Kidney epithelial cell (primary cell): ENCODE measurements at places on chromosomes 6 and 20. TPM values are rescaled to one million over a fixed set of nuclear protein-coding genes. Genes with fewer than 3 reads are reported as not detected.
A peak's percentile ranks its signal among the peaks of the same experiment; 100 is the strongest.

- no peak for DNase-seq
These were observed 95.2 kb upstream of the HDGFL1 start for GRCh38 chr6:22473991-22474682.

GRCh38 chr6:35706468-35706867 lies 17.8 kb upstream of the FKBP5 start:
- DNase-seq = no peak

The IYD gene
- total RNA-seq = not detected in 2 replicates

DNA sequence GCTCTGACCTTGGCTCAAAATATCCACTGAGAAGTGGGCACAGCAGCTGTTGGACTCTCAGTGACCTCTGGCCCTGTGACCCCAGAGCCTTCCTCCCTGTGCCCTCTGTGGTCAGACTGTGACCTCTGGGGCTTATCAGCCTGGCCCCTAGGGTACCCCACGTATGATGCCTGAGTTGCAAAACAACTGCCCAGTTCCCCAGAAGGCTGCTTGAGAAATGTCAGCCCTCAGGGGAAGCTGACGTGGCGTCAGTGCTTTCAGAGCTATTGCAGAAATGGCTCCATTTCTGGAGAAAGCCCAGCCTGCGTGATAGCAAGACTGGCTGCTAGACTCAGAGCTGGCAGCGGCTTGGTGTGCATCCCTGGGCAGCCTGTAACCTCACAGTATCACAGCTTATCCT lies 31.5 kb upstream of the TGM2 start:
- no peak for DNase-seq

GRCh38 chr6:112956696-112957535 lies 609.8 kb downstream of the RFPL4B start:
- peak; percentile 43 for DNase-seq

GRCh38 chr20:43043887-43044286 lies 145.8 kb downstream of the PTPRT start:
- no peak for DNase-seq

- DNase-seq = peak; percentile 10
These were observed 49.1 kb downstream of the LAMA2 start for GRCh38 chr6:128932061-128932460.

- no peak for DNase-seq
These were observed 36.8 kb upstream of the L3MBTL3 start for GRCh38 chr6:129981598-129981997.

The SCP2D1 gene
- total RNA-seq = not detected in 2 replicates

The DEFB124 gene
- total RNA-seq = not detected in 2 replicates

DNA sequence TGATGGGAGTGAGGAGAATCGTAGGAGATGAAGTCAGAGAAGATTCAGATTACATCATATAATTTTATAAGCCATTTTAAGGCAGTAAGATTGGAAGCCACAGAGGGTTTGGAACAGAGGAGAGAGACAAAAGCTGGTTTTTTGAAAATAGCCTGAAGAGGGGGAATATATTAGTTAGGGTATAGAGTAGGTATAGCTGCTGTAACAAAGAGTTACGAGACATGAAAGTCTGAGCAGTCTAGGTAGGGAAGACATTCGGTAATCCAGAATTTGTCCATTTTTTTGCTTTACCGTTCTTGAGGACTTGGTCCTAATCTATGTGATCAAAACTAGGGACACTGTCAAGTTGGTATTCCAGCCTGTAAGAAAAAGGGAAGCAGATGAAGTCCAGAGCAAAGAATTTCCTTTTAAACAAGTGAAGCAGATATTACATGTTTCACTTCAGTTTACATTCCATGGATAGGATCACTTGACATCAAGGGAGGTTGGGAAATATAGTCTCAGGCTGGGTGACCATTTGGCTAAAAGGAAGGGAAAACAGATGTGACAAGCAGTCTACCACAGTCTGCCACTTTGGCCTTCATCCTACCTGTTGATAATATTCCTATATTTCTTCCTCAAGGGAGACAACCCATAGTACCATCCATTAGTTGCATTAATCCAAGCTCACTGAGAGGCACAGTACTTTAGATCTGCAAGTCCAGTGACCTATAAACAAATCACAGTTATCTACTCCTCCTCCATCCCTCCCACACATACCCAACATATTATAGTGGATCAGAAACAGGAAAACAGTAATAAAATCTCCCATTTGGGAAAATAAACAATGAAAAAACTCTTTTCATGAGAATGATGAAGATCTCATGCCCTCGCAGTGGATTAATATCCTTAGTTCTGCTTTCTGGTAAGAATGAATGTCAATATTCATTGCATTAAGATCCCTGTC lies 10.2 kb downstream of the FAM135A start:
- no peak for DNase-seq

The CPXM1 gene
- total RNA-seq = 68.7 and 97.4 TPM in 2 replicates

- DNase-seq = no peak
These were observed 105.2 kb downstream of the SMOC2 start for GRCh38 chr6:168546151-168546550.

DNA sequence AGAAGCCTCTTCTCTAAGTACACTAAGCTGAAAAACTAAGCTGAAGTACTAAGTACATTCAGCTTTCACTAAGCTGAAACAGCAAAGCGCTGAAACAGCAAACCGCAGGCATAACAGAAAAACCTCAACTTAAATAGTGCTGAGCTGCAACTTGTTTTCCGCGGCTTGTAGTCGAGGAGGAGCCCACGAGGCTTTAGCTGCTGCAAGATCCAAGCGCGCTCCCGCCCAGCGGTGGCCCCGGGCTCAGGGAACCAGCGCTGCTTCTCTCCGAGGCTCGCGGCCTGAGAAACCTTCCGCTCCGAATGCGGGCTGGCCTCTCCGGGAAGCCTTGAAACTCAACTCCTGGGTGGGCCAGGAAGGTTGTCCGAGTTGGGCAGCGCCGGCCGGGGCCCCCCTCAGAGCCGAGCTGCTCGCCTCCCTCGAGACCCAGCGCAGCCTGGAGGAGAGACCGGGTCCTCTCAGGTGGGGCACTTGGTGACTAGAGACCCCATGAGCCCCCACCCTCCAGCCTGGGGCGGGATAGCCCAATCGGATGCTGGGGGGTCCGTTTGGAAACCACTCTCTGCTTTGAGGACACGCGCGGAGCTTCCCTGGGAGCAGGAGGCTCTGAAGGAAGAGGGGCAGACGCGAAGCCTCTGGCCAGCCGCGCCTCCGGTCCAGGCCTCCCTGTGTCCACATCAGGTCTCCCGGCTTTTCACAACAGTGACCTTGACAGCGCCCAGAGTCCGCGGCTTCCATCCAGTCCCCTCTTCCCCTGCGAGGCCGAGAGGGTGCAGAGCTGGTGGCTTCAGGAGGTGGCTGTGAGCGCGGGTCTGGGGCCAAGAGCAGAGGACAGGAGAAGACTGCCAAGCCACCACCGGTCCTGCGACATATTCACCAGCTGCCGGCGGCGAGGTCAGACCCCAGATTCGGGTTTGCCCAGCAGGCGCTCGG lies 38.1 kb upstream of the HLA-E start:
- peak; percentile 37 for DNase-seq

The RSPH4A gene
- total RNA-seq = 0.42 and 0.62 TPM in 2 replicates

- DNase-seq = no peak
These were observed 3.4 kb upstream of the HEY2 start for GRCh38 chr6:125746019-125746414.

The IRAK1BP1 gene
- total RNA-seq = 2.6 and 4.5 TPM in 2 replicates

DNA sequence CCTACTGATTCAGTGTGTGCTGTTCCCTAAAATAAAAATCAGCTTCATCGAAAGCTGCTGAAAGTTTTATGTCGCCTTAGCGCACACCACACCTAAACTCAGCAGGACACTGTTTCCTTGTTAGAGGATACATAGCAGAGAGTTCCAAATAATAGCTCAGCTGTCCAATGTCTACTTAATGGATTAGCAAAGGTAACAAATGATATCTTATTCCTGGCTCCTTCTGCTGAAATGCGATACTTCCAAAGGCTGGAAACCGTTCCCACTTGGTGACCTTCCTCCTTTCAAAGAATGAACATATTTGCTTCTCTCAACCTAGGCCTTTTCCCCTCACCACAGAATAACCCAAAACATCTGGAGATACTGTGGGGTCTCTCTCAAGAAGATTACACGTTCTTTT lies 189.5 kb upstream of the GMDS start:
- DNase-seq = no peak

- DNase-seq = no peak
These were observed 112.2 kb upstream of the GRIK2 start for GRCh38 chr6:101281266-101281665.

DNA sequence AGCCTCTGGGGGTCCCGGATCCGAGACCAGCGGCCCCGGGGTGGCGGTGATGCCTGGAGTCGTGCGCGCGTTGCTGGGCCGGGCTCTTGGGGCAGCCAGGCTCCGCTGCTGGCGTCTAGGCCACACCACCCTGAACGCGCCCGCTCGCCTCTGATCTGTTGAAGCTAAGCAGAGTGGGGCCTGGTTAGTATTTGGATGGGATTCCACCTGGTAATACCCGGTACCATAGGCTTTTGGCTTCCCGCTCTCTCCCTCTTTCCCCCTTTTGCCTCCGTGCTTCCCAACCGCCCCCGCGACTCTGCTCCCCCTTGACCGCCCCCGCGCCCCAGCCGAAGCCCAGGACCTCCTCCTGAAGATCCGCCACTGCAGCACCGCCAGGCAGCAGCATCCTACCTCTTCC lies 1383.5 kb upstream of the DEFB115 start:
- DNase-seq = no peak

- no peak for DNase-seq
These were observed 8.2 kb downstream of the CYB5R4 start for GRCh38 chr6:83867527-83868161.

DNA sequence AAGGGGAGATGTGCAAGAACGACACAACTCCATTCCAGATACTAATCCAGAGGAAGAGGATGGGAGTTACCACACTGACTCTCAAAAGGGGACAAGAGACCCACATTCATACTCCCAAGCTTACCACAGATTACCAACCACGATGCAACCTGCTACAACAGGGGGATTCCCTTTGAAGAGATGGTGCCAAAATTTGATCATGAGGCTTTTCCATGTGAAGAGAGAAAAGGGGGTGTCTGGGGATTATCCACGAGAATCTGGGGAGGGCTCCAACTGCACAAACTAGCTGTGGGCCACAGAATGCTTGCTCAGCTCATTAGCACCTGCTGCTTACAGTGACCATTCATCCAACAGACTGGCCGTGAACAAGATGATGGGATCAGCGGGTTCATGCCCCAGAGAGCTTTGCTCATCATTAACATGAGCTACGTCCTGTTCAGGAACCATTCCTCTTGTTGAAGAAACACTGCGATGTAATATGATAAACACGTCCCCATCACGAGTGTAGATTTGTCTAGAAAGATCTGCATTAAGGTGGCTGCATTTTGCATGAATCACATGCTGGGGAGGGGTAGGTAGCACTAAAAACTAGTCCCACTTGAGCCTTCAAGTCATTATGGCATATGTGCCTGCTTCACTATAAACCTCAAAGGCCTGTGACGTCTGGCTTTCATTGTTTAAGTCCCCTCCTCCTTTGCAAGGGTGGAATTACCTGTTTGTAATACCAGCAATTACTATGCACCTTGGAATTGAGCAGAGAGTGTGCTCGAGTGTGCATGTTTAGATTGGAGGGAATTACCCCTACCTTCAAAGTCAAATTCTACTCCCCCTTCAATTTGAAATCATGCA lies 4.0 kb downstream of the PLAGL2 start:
- no peak for DNase-seq

The IL17A gene
- total RNA-seq = not detected in 2 replicates

DNA sequence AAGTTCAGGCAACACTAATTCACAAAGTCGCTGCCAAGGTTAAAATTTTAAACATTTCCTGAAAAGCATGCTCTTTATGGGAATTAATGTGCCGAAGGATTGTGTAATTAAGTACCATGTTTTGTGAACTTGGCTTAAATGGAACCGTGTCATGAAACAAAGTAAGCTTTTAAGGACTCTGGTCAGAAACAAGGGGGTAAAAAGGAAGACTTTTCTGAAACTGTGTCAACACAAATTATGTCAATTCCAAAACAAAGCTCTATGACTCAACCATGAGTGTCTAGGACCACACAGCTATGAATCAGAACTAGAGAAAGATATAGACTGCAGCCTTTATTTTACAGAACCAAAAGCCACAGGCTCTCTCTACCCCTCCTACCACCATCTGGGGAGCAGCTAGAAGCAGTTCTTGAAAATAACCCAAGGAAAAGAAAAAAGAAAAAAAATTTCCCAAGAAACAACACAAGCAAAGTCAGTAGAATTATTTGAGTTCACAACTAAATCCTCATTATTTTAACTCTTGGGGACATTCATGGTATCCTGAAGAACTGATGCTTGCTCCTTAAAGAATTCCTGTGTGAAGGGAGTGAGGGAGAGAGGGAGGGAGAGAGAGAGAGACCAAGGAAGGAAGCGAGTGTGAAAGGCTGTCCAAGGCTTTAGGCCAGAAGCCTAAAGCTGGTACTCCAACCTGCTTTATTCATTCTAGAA lies 81.9 kb downstream of the ZMYND8 start:
- DNase-seq = peak; percentile 87

DNA sequence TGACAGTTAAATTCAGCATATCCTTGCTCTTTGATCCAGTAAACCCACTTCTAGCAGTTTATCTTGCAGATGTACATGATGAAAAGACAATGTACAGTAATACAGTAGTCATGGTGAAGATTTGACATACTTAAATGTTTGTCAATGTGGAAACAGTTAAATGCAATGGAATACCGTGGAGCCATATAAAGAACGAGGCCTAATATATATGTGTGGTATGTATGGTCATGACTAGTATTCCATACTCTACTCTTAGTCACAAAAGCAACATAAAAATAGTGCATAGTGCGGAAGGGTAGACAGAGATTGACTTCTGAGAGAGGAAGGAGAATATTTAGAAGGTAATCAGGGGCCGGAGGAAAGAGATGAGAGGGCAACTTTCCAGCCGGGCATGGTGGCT lies 70.7 kb upstream of the ARMC2 start:
- no peak for DNase-seq

The GPLD1 gene
- total RNA-seq = 1.8 and 3.0 TPM in 2 replicates

- no peak for DNase-seq
These were observed at the start of gene GNL1 for GRCh38 chr6:30556066-30556905. TSS of gene GNL1 (minus strand) at chr6:30556489. CDS start at chr6:30556203, 286 bp downstream.

- no peak for DNase-seq
These were observed 180.5 kb upstream of the PMEPA1 start for GRCh38 chr20:57890202-57890800.

- DNase-seq = no peak
These were observed 4.7 kb downstream of the SAPCD1 start for GRCh38 chr6:31767096-31767645.

DNA sequence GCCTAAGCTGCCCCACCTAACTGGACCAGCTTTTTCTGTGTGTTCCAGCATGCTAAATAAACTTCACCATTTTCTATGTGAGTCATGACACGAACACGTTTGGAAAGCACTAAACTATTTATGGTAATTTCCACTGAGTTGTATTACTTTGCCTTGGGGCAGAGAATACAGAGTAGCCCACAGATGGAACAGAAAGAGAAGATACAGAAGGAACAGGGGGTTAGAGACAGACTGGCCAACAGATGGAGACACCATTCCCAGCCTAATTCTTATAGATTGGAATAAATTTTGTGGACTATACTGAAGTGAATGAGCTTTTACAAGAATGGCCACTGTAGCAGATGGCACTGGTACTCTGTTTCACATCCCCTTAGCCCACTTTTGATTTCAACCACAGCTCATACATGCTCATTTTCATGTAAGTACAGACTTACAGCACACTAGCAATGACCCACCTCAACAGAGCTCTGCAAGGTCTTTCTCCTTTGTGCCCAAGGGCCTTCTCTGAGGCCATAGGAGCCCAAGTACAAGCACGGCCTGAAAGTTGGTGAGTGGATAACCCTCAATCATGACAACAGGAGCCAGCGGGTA lies 13.1 kb upstream of the NT5DC1 start:
- no peak for DNase-seq
